ENCODE measurements at places on chromosomes 5 and 9.

- no peak overlapping the region for H3K27ac ChIP-seq
- peaks cover 15% of the 10 kb centered on the region for H3K4me1 ChIP-seq
- DNase-seq = no peak
- peaks cover 37% of the 10 kb centered on the region for H3K36me3 ChIP-seq
Observed at GRCh38 chr5:16477541-16477940, 11.9 kb upstream of the ZNF622 start.

- H3K27ac ChIP-seq = peak overlapping the region; percentile 73
- no peak overlapping the region for H3K4me3 ChIP-seq
- no peak for DNase-seq
- H3K27me3 ChIP-seq = no peaks in the 10 kb centered on the region
- peaks cover 32% of the 10 kb centered on the region for H3K4me1 ChIP-seq
Observed at GRCh38 chr5:150021491-150022157, 21.1 kb downstream of the HMGXB3 start.

- no peak for DNase-seq
- H3K36me3 ChIP-seq = no peaks in the 10 kb centered on the region
- H3K4me3 ChIP-seq = no peak overlapping the region
- H3K27ac ChIP-seq = no peak overlapping the region
- H3K4me1 ChIP-seq = no peaks in the 10 kb centered on the region
- peaks cover 30% of the 10 kb centered on the region for H3K27me3 ChIP-seq
Observed at GRCh38 chr5:108515517-108516105, 133.7 kb upstream of the FBXL17 start.

GRCh38 chr5:122516432-122516743, 204.4 kb downstream of the SNCAIP start:
- no peak overlapping the region for H3K4me3 ChIP-seq
- no peaks in the 10 kb centered on the region for H3K36me3 ChIP-seq
- H3K27me3 ChIP-seq = no peaks in the 10 kb centered on the region
- no peak overlapping the region for H3K27ac ChIP-seq
- no peak for DNase-seq

GRCh38 chr9:86122311-86122710, 23.0 kb upstream of the GOLM1 start:
- no peaks in the 10 kb centered on the region for H3K36me3 ChIP-seq
- DNase-seq = no peak
- H3K27ac ChIP-seq = no peak overlapping the region
- H3K4me3 ChIP-seq = no peak overlapping the region
- H3K4me1 ChIP-seq = no peaks in the 10 kb centered on the region

DNA sequence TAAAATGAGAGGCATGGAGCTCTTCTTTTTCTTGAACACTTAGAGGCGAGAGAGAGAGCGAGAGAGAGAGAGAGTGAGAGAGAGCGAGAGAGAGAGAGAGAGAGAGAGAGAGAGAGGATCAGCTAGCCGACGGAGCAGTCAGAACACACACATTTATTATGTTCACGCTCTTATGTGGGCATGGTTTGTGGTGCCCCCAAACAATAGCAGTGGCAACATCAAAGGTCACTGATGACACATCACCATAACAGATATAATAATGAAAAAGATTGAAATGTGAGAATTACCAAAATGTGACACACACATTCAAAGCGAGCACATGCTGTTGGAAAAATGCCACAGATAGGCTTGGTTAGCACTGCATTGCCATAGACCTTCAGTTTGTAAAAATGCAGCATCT, 116.1 kb downstream of the KDM4C start:
- no peaks in the 10 kb centered on the region for H3K27me3 ChIP-seq
- peaks cover 36% of the 10 kb centered on the region for H3K36me3 ChIP-seq
- DNase-seq = no peak
- peaks cover 74% of the 10 kb centered on the region for H3K4me1 ChIP-seq

DNA sequence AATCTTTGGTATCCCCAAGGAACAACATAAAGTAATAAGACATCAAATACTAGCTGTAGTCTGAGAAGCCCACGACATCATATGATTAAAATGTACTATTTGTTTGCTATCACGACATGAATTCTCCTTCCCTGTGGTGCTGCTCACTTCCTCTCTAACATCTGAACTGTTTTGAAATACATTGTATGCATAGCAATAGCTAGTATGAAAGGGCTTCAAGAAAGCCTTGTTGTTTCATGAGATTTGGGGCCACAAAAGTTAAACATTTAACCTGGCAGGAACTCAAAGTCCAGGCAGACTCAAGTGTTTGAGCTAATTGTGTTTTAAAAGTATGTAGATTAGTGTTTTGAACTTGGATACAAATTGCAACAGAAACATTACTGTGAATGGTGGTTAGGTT, 237.4 kb upstream of the PTGER4 start:
- peaks cover 15% of the 10 kb centered on the region for H3K36me3 ChIP-seq
- no peak for DNase-seq
- H3K27ac ChIP-seq = peak overlapping the region; percentile 85
- H3K27me3 ChIP-seq = no peaks in the 10 kb centered on the region
- H3K4me1 ChIP-seq = peaks cover 58% of the 10 kb centered on the region

- no peak for DNase-seq
- H3K4me3 ChIP-seq = no peak overlapping the region
- peaks cover 87% of the 10 kb centered on the region for H3K4me1 ChIP-seq
- peak overlapping the region; percentile 19 for H3K27ac ChIP-seq
- peaks cover 46% of the 10 kb centered on the region for H3K36me3 ChIP-seq
- H3K27me3 ChIP-seq = no peaks in the 10 kb centered on the region
Observed at GRCh38 chr5:143376911-143377813, 26.3 kb downstream of the NR3C1 start.

DNA sequence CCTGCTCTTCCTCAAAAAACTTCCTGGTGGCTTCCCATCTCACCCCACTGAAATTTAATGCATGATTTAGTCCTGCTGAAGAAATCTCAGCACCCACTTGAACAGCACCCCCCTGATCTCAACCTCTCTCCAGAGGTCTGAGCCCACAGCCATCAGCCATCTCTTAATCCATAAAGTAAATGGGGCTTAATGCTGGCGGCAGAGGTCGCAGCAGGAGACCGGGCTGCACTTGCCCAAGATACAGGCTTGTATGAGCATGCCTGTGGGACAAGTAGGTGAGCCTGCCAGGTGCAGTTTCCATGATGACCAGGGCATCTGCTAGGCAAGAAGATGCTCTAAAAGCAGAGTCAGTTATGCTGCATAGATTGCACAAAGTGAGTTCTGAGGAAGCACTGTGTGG, 52.4 kb upstream of the CTXN3 start:
- peaks cover 10% of the 10 kb centered on the region for H3K4me1 ChIP-seq
- peaks cover 3% of the 10 kb centered on the region for H3K27me3 ChIP-seq
- H3K36me3 ChIP-seq = no peaks in the 10 kb centered on the region
- DNase-seq = no peak
- H3K27ac ChIP-seq = no peak overlapping the region

GRCh38 chr9:35789541-35789940, 1.9 kb upstream of the NPR2 start:
- no peak overlapping the region for H3K4me3 ChIP-seq
- no peak overlapping the region for H3K27ac ChIP-seq
- no peaks in the 10 kb centered on the region for H3K27me3 ChIP-seq

DNA sequence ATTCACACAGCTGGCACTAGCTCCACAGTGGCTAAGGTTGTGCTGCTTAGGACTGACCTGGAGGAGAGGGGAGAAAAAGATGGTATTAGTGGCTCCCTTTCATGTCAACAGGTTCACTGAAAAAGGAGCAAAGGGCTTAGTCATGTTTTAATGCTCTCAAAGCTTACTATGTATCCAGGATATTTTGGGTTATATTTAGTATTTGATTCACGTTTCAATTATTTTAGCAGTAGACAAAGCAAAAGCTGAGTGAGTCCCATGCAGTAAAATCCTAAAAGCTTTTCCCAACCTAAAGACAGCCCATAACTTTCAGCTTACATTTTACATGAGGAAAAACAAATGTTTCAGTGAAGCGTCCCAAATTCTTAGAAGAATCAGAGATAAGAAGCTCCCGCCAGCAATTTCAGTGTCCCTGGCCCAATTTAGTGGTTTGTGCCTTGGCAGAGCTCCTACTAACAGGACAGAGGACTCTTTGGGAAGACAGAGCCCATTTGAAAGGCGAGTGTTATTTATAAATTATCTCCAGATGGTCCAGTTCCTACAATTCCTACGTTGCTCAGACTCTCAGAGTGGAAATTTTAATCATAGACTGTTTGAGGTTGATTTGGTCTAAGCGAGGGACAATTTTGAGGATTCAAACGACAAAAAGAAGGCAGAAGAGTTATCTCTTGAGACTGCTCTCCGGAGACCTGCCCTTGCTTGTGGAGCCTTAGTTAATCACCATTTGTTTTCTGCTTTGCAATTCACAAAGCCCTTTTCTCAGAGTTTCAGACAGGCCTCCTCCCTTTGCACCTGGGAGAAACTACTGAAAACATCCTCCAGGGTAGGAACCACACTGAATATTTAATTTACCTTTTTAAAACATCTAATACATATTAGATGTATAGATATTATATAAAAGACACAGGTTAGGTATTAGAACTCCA, 225.0 kb upstream of the ANKRD55 start:
- no peak overlapping the region for H3K27ac ChIP-seq
- H3K27me3 ChIP-seq = no peaks in the 10 kb centered on the region
- DNase-seq = no peak
- H3K4me3 ChIP-seq = no peak overlapping the region
- H3K4me1 ChIP-seq = no peaks in the 10 kb centered on the region

GRCh38 chr9:98518556-98518955, 190.2 kb downstream of the GABBR2 start:
- peaks cover 37% of the 10 kb centered on the region for H3K27me3 ChIP-seq
- no peaks in the 10 kb centered on the region for H3K36me3 ChIP-seq
- no peaks in the 10 kb centered on the region for H3K4me1 ChIP-seq
- H3K27ac ChIP-seq = no peak overlapping the region
- no peak for DNase-seq
- no peak overlapping the region for H3K4me3 ChIP-seq

DNA sequence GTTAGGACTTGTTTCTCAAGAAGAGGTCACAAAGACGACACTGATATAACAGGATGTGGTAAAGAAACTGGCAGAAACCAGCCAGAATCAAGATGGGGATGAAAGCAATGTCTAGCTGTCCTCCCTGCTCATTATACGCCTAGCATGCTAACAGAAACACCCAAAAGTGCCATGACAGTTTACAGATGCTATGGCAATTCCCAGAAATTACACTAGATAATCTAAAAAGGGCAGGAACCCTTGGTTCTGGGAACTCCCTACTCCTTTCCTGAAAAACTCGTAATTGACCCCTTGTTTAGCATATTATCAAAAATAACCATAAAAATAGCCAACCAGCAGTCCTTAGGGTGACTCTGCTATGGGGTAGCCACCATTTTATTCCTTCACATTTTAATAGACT, 10.9 kb upstream of the MRPS30 start:
- no peak overlapping the region for H3K27ac ChIP-seq
- no peaks in the 10 kb centered on the region for H3K4me1 ChIP-seq
- no peaks in the 10 kb centered on the region for H3K27me3 ChIP-seq
- no peak for DNase-seq
- no peak overlapping the region for H3K4me3 ChIP-seq

DNA sequence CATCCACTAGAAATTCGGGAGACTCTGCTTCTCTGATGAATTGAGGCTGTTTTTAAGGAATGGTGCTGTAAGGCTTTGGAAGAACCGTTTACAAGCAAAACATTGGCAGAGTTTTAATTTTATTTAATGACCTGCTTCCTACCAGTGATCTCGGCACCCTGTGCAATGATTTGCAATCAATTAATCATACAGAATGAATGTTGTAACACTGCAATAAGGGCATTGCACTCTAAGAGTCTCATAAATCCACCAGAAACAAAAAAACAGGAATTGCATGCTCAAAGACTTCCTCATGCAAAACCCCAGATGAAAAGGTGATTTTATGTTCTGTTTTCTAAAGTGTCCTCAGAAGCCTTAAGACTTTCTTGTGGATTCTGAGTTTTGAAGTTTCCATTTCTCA, 295.7 kb downstream of the ARHGEF28 start:
- H3K4me3 ChIP-seq = no peak overlapping the region
- H3K27me3 ChIP-seq = peaks cover 22% of the 10 kb centered on the region
- DNase-seq = no peak
- no peak overlapping the region for H3K27ac ChIP-seq
- no peaks in the 10 kb centered on the region for H3K36me3 ChIP-seq
- no peaks in the 10 kb centered on the region for H3K4me1 ChIP-seq

- H3K27me3 ChIP-seq = no peaks in the 10 kb centered on the region
- peak overlapping the region; percentile 53 for H3K4me3 ChIP-seq
- peak overlapping the region; percentile 94 for H3K27ac ChIP-seq
Observed at GRCh38 chr9:113548221-113549041, 84.9 kb downstream of the RGS3 start.

DNA sequence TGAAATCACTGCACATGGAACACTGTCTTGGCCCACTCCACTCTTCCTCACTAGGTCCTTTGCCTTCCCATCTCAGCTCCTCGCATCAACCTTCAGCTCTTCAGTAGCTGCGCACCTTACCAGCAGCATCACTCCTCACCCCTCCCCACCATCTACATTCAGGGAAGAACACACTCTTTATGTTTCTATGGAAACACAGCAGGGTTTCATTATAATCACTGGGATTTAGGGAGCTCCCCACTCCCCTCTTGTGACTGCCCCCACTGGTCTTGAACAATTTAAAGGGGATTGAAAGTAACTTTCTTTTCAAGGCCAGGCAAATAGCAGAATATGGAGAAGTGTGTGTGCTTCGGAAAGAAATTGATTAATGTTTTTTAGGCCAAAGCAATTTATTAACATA, 111.2 kb downstream of the INSYN2B start:
- H3K27me3 ChIP-seq = no peaks in the 10 kb centered on the region
- H3K36me3 ChIP-seq = peaks cover 80% of the 10 kb centered on the region
- H3K4me1 ChIP-seq = peaks cover 5% of the 10 kb centered on the region
- no peak overlapping the region for H3K4me3 ChIP-seq

DNA sequence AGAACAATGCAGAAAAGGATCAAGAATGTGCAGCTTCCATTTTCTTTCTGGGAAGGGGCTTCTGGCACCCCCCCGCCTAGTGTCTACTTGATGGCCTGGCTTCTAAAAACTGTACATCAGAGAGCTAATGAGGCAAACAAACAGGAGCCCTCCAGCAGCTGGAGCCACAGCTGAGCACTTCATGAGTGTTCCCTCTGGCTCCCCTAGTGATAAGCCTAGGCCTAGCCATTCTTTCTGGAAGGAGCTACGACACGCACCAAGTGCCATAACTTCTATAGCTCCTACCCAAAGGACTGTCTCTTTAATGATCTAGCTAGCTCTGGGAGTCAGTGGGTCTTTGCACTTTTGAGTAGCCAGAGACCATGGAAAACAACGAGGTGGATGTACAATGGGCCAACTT, 66.1 kb downstream of the DNAH5 start:
- DNase-seq = no peak
- H3K4me1 ChIP-seq = no peaks in the 10 kb centered on the region
- H3K27me3 ChIP-seq = no peaks in the 10 kb centered on the region
- H3K27ac ChIP-seq = no peak overlapping the region
- no peaks in the 10 kb centered on the region for H3K36me3 ChIP-seq
